Stimulated activated CD8-positive, alpha-beta memory T cell treated with anti-CD3 and anti-CD28 coated beads, Interleukin-12 subunit alpha, Interleukin-12 subunit beta, amount 100 ng/mL, for 4 hours (primary cell): ENCODE measurements at places on chromosomes 16 and 17.

GRCh38 chr16:10578474-10579316 lies 1.7 kb downstream of the EMP2 start:
- no peak for DNase-seq

- no peak for DNase-seq
These were observed 15.1 kb downstream of the SOCS1 start for GRCh38 chr16:11240636-11241473.

DNA sequence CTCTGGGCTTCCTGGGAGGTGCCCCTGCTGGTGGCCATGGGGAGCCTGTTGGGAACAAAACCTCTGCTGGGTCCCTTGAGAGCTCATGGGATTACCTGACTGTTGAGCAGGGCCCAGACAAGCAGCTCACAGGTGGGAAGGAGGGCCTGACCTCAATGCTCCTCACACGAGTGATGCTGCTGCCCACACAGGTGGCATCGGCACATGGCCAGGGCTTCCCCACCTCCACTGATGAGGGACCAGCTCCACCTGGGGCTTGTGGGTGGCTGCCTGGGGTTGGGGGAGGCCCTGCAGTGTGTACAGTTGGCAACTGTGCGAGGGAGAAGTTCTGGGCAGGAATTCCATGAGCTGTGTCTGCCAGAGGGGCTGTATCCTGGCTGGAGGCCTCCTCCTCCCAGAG lies 87.8 kb upstream of the NLRP1 start:
- DNase-seq, result no peak

GRCh38 chr17:79008666-79009387 lies 737 bp downstream of the CANT1 start:
- no peak for DNase-seq

DNA sequence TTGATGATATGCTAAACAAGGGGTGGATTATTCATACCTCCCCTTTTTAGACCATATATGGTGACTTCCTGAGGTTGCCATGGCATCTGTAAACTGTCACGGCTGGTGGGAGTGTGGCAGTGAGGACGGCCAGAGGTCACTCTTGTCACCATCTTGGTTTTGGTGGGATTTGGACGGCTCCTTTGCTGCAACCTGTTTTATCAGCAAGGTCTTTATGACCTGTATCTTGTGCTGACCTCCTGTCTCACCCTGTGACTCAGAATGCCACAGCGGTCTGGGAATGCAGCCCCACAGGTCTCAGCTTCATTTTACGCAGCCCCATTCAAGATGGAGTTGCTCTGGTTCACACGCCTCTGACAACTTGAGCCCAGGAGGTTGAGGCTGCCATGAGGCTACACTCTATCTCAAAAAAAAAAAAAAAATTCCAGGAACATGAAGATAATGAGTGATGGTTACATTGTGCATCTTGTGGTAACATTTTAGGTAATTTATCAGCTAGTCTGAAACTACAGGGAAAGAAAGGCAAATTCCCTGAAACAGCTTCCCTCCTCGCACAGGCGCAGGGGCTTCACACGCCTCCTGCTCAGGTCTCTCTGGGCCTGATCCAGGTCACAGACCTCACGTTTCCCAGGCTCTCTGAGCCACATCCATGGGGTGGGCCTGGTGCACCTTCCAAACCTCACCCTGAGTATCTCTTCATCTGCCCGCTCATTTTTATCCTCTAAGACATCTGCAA lies 15.3 kb upstream of the UBE2I start:
- no peak for DNase-seq

GRCh38 chr17:40810494-40810893 lies 10.7 kb upstream of the KRT28 start:
- DNase-seq, result no peak

- no peak for DNase-seq
These were observed 43.4 kb downstream of the CYB5D2 start for GRCh38 chr17:4186357-4186881.
